ENCODE measurements at places on chromosomes 12 and 14.

- no peaks in the 10 kb centered on the region for H3K4me1 ChIP-seq
- no peak overlapping the region for H3K4me3 ChIP-seq
- peaks cover 4% of the 10 kb centered on the region for H3K27me3 ChIP-seq
- H3K36me3 ChIP-seq, result no peaks in the 10 kb centered on the region
These were observed 30.1 kb downstream of the SLC35F4 start for GRCh38 chr14:57835766-57836165.

DNA sequence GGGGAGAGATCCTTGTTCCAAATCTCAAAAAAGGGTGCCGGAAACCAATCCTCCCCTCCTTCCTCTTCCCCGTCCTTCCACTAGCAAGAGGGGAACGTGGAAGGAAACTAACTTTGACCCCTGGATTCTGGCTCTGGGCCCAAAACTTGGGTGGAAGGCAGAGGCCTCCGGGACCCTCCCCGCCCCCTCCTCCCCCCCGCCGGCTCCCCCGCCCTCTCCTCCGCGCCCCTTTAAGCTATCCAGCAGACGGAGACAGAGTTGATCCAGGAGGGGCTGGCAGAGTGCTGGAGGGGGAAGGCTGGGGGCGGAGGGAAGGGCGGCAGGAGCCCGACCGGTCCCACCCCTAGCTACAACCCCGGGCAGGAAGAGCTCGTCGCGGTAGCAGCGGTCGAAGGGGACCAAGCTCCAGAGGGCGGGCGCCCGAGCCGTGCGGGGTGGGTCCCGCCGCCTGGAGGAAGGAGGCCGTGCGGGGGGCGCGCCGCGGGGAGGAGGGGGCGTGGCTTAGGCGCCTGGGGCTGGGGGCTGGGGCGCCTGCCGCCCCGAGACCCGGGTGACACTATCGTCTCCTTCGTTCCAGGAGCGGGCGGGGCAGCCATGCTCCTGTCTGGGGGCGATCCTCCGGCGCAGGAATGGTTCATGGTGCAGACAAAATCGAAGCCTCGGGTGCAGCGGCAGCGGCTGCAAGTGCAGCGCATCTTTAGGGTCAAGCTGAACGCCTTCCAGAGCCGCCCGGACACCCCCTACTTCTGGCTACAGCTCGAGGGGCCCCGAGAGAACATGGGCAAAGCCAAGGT, at the start of gene NYNRIN:
Gene NYNRIN (plus strand): TSS at position 351 of the 794 bp plus-strand sequence. CDS start 244 bp downstream, at position 595.
- H3K4me3 ChIP-seq, result peak within 1 kb of the TSS; percentile 71
- peaks cover 30% of the 10 kb centered on the region for H3K27me3 ChIP-seq
- H3K4me1 ChIP-seq, result peaks cover 11% of the 10 kb centered on the region
- DNase-seq, result peak; percentile 30
- H3K36me3 ChIP-seq, result no peaks in the 10 kb centered on the region

- H3K27me3 ChIP-seq, result no peaks in the 10 kb centered on the region
- no peak for DNase-seq
- peaks cover 18% of the 10 kb centered on the region for H3K4me1 ChIP-seq
- H3K27ac ChIP-seq, result no peak overlapping the region
- H3K36me3 ChIP-seq, result peaks cover 42% of the 10 kb centered on the region
- H3K4me3 ChIP-seq, result no peak overlapping the region
These were observed 92.5 kb downstream of the VCPKMT start for GRCh38 chr14:50023671-50024490.

DNA sequence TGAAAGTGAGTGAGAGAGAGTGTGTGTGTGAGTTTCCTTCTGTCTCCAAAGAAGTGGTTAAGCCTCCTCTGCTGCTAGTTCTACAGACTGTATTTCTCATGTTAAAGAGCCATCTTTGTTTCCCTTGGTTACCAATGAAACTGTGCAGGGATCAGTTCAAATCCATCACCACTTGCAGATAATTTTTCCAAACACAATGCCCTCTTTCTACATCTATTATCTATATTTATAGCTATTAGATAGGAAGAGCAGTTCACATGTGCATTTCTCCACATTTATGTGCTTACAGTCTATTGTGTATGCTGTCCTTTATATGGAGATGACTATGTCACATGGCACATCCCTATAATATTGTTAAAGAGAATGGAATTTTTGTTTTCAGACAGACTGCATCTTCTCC, 2.2 kb upstream of the DAAM1 start:
- DNase-seq, result no peak
- H3K36me3 ChIP-seq, result peaks cover 6% of the 10 kb centered on the region
- no peak overlapping the region for H3K27ac ChIP-seq
- peaks cover 18% of the 10 kb centered on the region for H3K4me1 ChIP-seq

- H3K27me3 ChIP-seq, result peaks cover 2% of the 10 kb centered on the region
- no peaks in the 10 kb centered on the region for H3K36me3 ChIP-seq
- no peak for DNase-seq
- H3K4me1 ChIP-seq, result no peaks in the 10 kb centered on the region
- no peak overlapping the region for H3K27ac ChIP-seq
These were observed 39.6 kb downstream of the TEAD4 start for GRCh38 chr12:2998789-2999264.

GRCh38 chr12:98073610-98074009, 441.8 kb upstream of the TMPO start:
- H3K27ac ChIP-seq, result no peak overlapping the region
- no peak overlapping the region for H3K4me3 ChIP-seq
- H3K4me1 ChIP-seq, result no peaks in the 10 kb centered on the region
- H3K36me3 ChIP-seq, result no peaks in the 10 kb centered on the region
- H3K27me3 ChIP-seq, result no peaks in the 10 kb centered on the region
- DNase-seq, result no peak

- DNase-seq, result no peak
- peak overlapping the region; percentile 43 for H3K27ac ChIP-seq
- peaks cover 60% of the 10 kb centered on the region for H3K4me1 ChIP-seq
- H3K36me3 ChIP-seq, result peaks cover 55% of the 10 kb centered on the region
- H3K27me3 ChIP-seq, result no peaks in the 10 kb centered on the region
- H3K4me3 ChIP-seq, result peak overlapping the region; percentile 12
These were observed 65.7 kb downstream of the WNK1 start for GRCh38 chr12:817941-818600.

- H3K36me3 ChIP-seq, result no peaks in the 10 kb centered on the region
- no peak overlapping the region for H3K27ac ChIP-seq
- DNase-seq, result no peak
- no peak overlapping the region for H3K4me3 ChIP-seq
- no peaks in the 10 kb centered on the region for H3K27me3 ChIP-seq
- H3K4me1 ChIP-seq, result no peaks in the 10 kb centered on the region
These were observed 149.2 kb upstream of the SYT10 start for GRCh38 chr12:33588725-33589405.

GRCh38 chr14:72796935-72797334, 97.0 kb downstream of the DPF3 start:
- H3K27me3 ChIP-seq, result no peaks in the 10 kb centered on the region
- peaks cover 9% of the 10 kb centered on the region for H3K4me1 ChIP-seq
- no peak for DNase-seq
- no peak overlapping the region for H3K4me3 ChIP-seq
- H3K36me3 ChIP-seq, result peaks cover 4% of the 10 kb centered on the region

- H3K36me3 ChIP-seq, result peaks cover 77% of the 10 kb centered on the region
- H3K27ac ChIP-seq, result no peak overlapping the region
- no peak for DNase-seq
- peaks cover 32% of the 10 kb centered on the region for H3K4me1 ChIP-seq
These were observed 24.7 kb downstream of the HNRNPC start for GRCh38 chr14:21244544-21244943.

DNA sequence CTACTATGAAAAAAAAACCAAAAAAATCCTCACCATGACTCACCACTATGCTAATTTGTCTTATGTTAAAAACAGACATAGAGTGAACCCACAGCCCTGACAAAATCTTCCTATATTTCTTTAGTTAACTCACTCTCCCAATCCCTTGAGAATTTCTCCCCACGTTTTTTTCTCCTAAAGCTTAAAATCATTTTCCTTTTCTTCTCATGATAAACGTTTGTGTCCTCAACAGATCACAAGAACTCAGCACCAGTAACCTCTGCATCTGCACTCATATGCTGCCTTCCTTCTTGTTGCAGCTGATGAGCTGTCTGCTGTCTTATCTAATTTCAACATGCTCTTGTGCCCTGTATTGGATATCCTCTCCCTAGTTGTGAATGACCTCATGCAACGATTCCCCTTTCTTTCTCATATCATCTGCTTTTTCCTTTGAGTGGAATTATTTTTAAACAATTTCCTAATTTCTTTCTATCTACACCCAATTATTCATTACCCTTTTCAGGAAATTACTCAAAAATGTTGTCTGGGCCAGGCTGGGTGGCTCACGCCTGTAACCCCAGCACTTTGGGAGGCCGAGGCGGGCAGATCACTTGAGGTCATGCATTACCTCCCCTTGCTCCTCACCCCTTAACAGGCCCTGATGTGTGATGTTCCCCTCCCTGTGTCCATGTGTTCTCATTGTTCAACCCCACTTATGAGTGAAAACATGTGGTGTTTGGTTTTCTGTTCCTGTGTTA, 427.5 kb upstream of the MGAT4C start:
- H3K27me3 ChIP-seq, result no peaks in the 10 kb centered on the region
- DNase-seq, result no peak
- no peak overlapping the region for H3K27ac ChIP-seq
- H3K36me3 ChIP-seq, result no peaks in the 10 kb centered on the region
- H3K4me1 ChIP-seq, result no peaks in the 10 kb centered on the region

- DNase-seq, result no peak
- no peak overlapping the region for H3K4me3 ChIP-seq
- no peak overlapping the region for H3K27ac ChIP-seq
- H3K4me1 ChIP-seq, result no peaks in the 10 kb centered on the region
These were observed 156.4 kb downstream of the ESR2 start for GRCh38 chr14:64137657-64138290.

DNA sequence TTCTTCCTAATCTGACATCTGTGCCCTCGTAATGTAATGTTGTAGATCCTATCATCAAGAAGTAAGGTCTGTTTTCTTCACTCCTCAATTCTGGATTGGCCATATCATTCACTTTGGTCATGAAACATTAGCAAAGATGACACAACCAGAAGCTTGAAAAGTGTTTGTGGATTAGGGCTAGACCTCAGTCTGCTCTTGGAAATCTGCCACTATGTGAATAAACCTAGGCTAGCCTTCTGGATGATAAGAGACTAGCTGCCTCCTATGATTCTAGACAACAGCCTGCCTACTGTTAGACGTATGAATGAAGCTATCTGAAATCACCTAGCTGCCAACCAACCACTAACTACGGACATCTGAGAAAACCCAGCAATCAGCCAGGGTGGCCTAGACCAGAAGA, 38.7 kb upstream of the LYZ start:
- H3K4me3 ChIP-seq, result no peak overlapping the region
- no peak for DNase-seq
- no peak overlapping the region for H3K27ac ChIP-seq
- peaks cover 10% of the 10 kb centered on the region for H3K27me3 ChIP-seq

DNA sequence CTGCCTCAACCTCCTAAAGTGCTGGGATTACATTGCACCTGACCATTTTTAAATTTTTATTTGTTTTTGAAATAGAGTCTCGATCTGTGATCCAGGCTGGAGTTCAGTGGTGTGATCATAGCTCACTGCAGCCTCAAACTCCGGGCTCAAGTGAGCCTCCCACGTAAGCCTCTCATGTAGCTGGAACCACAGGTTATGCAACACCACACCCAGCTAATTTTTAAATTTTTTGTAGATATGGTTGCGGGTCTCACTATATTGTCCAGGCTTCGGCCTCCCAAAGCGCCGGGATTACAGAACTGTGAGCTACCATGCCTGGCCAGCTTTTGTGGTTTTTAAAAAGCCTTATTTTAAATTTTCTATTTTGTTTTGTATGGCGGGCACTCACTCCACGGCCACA, 2.2 kb upstream of the DRAM1 start:
- H3K27ac ChIP-seq, result peak overlapping the region; percentile 56
- H3K36me3 ChIP-seq, result peaks cover 4% of the 10 kb centered on the region
- peak overlapping the region; percentile 1 for H3K4me3 ChIP-seq
- no peak for DNase-seq
- H3K27me3 ChIP-seq, result no peaks in the 10 kb centered on the region

DNA sequence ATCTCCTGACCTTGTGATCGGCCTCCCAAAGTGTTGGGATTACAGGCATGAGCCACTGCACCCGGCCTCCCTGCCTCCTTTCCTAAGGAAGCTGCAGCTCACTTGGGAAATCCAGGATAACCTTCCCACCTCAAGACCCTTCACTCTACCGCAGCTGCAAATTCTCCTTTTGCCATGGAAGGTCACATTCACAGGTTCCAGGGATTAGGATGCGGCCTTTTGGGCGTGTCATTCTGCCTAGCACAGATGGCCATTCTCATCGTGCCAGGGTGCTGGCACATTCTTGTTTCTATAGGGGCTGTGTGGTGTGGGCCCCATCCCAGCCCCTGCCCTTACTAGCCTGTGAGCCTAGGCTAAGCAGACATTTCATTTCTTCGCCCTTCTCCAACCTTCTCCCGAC, 219.9 kb downstream of the CHST11 start:
- peaks cover 89% of the 10 kb centered on the region for H3K4me1 ChIP-seq
- no peak for DNase-seq
- H3K36me3 ChIP-seq, result peaks cover 3% of the 10 kb centered on the region

DNA sequence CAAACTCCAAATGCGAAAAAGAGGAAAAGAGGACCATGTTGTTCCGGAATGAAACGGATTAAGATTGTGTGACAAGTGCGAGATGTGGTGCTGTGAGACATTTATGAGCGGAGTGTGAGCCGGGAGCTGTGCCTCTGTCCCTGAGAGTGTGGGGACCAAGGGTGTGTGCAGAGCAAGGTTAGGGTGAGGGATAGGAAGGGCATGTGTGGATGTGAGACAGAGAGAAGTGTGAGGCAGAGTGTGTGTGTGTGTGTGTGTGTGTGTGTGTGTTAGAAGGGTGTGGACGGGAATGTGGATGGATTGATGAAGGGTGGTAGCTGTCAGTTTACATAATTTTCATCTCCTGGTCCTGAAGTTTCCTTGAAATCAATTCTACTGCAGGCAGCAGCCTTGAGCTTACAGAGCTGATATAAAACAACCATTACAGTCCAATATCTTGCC, 4.3 kb upstream of the OTX2 start:
- H3K27ac ChIP-seq, result no peak overlapping the region
- peaks cover 70% of the 10 kb centered on the region for H3K27me3 ChIP-seq
- no peak overlapping the region for H3K4me3 ChIP-seq
- no peak for DNase-seq

DNA sequence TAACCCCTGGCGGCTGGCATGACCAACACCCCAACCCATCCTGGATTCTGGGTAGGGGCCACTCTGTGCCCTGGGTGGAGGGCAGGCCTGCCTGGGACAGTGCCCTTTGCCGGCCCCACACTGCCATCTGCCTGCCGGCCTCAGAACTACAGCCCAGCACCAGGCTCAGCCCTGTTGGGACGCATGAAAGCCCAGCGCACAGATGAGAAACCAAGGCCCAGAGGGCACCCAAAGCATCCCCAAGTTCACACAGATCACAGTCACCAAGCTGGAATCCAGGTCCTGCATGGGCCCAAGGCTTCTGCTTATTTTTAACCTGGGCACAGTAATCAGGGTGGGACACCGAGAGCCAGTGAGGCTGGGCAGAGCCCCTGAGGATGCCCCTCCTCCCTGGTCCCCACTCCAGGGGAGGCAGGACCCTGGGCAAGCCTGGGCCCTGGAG, 26.2 kb downstream of the RFLNA start:
- no peaks in the 10 kb centered on the region for H3K27me3 ChIP-seq
- H3K4me3 ChIP-seq, result no peak overlapping the region
- no peak overlapping the region for H3K27ac ChIP-seq
- peak; percentile 51 for DNase-seq
- peaks cover 23% of the 10 kb centered on the region for H3K36me3 ChIP-seq

- DNase-seq, result no peak
- H3K27ac ChIP-seq, result peak overlapping the region; percentile 66
- H3K4me3 ChIP-seq, result peak overlapping the region; percentile 88
- H3K27me3 ChIP-seq, result no peaks in the 10 kb centered on the region
- H3K36me3 ChIP-seq, result peaks cover 7% of the 10 kb centered on the region
These were observed 484 bp downstream of the RIC8B start for GRCh38 chr12:106774808-106775524.
